ENCODE measurements at places on chromosomes 5 and 9.

DNA sequence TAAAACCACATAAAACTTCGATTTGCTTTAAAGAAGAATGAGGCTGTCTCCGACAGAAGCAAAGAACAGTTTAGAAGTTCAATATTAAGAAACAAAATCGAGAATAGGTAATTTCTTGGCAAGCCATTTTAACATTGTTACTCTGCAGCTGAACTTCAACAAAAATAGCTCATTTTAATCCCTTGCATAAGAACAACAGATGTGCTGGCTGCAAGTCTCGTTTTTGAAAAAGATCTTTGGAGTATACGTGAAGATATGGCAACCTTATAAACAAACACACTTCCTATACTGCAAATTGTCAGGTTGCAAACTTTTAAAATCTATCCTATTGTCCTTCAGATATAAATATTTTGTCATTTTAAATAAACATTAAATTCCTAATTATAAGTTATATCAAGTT, 71.5 kb downstream of the FBN2 start:
- DNase-seq = no peak

DNA sequence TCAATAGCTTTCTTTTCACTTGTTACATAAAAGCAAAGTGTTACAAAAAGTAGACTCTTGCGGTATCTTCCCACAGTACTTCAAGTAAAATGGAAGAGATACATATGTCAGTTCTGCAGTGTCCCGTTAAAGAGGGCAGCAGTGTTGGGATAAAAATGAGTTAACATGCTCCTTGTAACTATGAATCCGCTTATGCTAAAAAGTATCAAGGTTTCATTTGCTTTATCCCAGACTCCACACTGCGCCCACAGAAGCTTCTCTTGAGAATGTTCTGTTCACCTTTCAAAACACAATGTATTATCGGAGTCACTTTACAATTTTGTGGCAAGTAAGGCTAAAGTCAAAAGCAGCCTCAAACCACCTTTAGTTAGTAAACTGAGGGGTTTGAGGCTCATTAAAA, 790 bp downstream of the PTAR1 start:
- DNase-seq = no peak

DNA sequence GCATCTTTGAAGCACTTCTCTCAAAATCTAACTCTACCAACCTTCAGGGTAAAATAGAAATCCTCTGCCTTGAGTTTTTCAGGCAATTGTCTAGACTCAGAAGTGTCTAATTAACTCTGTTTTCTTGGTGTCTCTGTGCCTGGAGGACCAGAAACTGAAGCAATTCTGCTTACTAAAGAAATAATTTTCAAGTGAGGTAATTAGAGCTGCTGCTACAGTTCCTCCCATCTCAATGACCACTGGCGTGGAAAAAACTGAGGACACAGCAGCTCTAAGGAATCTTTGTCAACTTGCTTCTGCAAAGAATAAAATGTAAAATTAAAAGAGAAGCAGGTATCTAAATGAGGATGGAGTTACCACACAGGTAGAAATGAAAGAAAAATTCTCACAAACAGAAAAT, 785.0 kb downstream of the PRELID2 start:
- DNase-seq = no peak

DNA sequence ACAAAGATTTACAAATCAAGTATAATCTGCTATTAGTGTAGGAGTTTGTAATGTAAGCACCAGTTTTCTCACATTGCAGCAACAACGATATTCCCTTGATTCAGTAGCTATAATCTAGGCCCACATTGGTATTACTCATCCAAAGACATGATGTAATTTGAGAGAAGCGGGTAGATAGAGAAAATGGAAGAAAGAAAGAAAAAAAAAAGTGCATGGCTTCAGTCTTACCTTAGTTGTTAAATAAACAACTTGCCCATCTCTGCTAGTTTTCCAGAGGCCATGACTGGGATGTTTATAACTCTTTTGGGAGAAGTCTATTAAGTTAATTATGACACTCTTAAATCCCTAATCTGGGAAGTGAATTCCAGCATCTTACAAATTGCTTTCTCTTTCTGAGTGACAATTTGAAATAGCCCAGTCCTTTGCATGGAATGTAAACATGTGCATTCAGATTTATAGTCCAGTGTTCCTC, 2.8 kb downstream of the MELK start:
- no peak for DNase-seq

GRCh38 chr5:74927336-74927735, 61.1 kb upstream of the FAM169A start:
- no peak for DNase-seq

DNA sequence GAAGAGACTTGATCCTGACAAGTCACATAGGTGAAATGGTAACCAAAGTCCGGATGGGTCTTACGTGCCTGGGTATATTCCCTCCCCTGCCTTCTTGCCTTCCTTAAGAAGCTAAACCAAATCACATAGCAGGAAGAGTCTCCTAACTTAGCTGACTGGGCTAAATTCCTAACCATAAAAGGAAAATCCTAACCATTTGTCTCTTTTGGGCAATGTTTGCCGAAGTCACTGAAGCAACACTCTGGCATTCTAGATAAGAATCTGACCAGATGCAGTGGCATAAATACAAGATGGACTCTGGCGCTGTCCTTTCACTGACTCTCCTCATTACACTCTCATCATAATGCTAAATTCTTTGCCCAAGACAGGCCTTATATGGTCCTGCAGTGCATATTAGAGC, 625.5 kb upstream of the RORB start:
- no peak for DNase-seq

DNA sequence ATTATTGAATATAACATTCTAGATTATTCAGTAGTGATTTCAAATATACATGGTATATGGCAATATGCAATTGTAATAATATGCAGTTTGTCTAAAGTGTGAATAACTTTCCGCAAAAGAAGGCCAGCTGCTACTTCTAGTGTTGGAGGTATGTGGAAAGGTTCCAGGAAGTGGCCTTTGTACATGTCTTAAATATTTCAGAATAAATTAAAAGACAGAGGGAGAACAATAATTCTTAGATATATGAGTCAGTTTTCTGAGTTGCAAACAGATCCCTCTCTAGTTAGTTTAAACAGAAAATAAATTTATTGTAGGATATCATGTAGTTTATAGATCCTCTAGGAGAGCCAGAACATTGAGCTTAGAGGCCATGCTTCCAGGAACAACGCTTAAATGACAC, 210.8 kb upstream of the ELL2 start:
- no peak for DNase-seq
